ENCODE measurements at places on chromosomes 6 and 20. TPM values are rescaled to one million over a fixed set of nuclear protein-coding genes. Genes with fewer than 3 reads are reported as not detected.

DNA sequence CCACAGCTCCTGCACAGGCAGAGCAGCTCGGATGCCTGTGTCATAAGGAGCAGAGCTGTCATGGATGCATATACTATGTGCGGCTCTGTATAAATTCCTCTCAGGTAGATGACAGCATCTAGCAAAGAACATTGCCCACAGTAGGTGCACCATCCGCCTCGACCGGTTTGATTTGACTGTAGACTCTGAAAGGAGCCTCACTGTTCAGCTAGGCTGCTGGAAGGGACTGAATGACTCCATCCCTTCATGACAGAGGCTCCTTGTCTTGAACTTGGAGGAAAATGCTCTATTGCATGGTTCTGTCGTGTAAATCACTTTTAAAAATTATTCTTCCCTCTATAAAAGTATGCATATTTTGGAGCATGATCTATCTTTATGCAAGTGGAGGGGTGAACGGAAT, 128.8 kb upstream of the QKI start:
- DNase-seq: no peak

The TXLNB gene
- total RNA-seq: 3.9 TPM

GRCh38 chr6:69881322-69882151, 15.2 kb downstream of the COL19A1 start:
- DNase-seq: no peak

DNA sequence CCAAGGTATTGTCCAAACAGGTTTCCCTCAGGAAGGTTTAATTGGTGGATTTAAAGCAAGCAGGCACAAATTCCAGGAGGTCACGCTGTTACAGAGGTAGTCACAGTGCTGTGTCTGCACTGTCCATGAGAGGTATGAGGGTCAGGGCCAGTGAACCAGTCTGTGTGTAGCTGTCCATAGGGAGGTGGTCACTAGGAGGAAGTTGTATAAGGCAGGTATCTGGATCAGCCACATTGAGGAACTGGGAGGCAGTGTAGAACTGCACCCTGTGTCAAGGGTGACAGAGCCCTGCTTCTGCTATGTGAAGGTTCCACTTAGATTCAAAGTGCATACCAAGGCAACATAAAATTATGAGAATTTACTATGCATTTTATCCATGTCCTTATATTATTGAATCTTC, 73.3 kb downstream of the MAP3K4 start:
- no peak for DNase-seq

GRCh38 chr20:8476021-8476420, 344.0 kb downstream of the PLCB1 start:
- no peak for DNase-seq

The LY86 gene
- 2.2 TPM for total RNA-seq

DNA sequence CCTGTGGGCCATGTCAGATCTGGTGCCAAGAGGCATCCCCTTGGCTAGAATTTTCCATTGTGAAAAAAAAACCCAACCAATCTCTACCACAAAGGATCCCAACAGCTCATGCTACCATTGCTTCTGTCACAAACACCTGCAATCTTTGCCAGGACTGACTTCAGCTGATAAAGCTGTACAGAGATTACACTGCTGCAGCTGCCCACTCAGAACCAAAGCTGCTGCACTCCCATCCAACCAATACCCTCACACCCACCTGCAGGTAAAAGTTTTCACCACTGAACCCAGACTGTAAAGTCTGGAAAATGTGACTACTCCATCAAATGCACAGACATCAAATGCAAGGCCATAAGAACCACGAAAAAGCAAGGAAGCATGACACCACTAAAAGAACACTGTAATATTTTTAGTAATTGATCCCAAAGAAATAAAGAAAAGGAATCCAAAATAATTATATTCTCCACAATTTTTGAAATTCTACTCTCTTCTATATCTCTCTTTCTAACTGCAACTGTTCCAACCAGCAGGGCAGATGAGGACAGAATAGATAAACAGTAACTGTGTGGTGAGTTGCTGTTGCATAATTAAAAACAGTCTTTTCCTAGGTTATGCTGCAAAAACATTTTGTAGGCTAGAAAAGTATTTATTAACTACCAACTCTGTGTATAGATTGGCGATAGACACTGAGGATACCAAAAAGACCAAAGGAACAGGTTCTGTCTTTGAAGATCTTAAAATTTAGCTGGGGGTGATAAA, 128.0 kb upstream of the MCHR2 start:
- DNase-seq: no peak

The OPRL1 gene
- total RNA-seq: 2.9 TPM

DNA sequence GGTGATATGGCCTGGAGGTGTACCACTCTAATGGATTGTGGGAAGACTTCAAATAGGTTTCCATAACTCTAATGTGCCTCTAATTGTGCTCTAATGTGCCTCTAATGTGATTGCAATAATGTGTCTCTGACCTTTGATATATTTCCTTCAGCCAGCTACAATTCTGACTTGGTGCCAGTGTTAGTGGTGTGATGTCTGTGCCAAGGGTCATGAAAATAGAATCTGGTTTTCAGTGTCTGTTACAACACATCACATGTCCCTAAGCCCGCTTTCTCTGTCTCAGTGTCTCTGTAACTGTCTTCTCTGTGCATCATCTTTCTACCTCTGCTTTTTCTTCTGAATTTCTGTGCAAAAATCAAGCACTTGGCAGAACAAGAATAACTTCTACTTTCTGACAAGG, 77.2 kb upstream of the ECI2 start:
- no peak for DNase-seq
